ENCODE measurements at places on chromosomes 5 and 9.

DNA sequence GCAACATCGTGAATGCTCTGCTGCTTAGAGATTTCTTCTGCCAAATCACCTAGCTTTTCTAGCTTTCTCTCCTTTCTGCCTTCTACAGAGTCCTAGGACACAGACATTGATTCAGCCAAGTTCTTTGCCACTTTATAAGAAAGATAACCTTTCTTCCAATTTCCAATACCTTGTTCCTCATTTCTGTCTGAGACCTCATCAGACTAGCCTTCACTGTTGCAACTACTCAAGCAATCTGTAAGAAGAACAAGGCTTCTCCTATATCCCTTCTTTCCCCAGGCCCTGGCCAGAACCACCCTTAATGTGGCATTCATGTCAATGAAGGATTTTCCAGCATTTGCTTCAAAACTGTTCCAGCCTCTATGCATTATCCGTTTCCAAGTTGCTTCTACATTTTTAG, 24.3 kb downstream of the FBXO10 start:
- DNase-seq: no peak

DNA sequence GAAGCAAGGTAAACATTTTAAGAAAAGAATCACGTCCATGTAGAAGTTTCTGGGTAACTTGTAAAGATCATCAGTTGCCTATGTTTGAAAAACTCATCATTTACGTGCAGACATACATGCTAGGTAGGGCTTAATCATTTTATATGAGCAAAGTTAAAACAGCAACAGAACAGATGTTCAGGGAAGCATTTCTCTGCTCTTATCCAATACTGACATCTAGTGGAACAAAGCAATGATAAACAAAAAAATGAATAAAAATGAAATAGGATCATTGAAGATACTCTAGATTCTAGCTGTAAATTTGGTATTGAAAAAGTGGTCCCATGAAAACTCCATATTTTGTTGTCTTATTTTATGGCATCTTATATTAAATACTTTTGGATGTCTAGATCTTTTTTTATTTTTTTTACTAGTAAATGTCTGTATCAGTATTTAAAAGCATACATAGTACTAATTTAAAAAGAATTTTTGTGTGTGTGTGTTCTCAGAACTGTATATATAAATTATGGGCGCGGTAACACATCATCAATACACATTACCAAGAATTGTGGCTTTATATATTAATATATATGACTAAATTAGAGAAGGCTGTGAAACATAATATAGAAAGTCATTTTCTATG, 1050.2 kb downstream of the CDH12 start:
- no peak for DNase-seq

- no peak for DNase-seq
These were observed 21.1 kb upstream of the MEIKIN start for GRCh38 chr5:131966551-131966950.

GRCh38 chr9:25224996-25225395, 453.2 kb downstream of the TUSC1 start:
- DNase-seq: no peak
